ENCODE measurements at places on chromosomes 4 and X.
A peak's percentile ranks its signal among the peaks of the same experiment; 100 is the strongest.

DNA sequence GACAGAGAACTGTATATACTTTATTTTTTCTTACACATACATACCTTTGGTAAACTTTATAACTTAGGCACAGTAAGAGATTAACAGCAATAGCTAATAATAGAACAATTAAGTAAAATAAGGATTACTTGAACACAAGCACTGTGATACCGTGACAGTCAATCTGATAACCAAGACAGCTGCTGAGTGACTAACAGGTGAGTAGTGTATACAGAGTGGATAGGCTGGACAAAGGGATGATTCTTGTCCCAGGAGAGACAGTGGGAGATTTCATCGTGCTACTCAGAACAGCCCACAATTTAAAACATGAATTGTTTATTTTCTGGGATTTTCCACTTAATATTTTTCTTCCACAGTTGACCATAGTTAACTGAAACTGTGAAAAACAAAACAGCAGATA, 411.8 kb downstream of the PPP1R2C start:
- DNase-seq = no peak

GRCh38 chr4:72966652-72967051, 102.9 kb downstream of the COX18 start:
- DNase-seq = no peak

DNA sequence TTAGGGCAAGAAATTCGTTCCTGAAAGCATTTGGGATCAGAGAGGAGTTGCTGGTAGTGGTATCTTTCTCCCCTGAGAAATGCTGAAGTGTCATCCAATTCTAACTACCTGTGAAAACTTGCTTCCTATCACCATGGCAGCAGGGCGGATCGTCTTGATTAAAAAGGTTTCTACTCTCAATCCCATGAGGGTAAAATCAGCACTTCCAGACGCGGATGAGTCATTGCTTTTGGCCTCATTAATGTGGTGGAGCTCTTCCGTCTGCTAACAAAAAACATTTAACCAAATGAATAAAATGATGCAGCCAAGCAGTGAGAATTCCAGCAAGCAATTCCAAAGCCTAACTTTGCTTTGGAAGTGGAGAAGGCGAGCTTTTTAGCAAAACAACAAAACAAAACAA, 325.6 kb downstream of the CAMK2D start:
- no peak for DNase-seq

DNA sequence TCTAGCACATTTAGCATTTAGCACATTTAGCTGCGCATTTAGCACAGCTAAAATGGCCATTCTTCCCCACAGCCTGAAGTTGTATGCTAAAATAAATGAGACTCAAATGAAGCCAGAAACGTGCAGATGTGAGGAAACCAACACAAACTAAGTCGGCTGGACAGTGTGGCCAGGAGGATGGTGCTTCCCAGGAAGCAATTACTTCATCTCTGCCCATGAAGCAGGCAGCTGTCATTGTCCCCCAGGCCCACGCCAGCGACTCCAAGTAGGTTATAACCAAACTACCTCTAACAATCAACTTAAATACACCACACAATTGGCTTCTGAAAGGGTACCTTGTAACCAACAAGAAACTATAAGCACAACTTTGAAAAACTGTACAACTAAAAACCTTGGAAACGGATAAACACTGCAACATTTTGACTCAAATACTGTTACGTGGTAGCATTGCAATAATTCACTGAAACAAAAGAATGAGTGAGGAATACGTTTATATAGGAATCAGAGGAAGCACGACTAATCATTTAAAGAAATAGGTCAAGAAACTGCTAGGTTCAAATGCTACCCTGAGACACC, 39.2 kb downstream of the AFAP1 start:
- DNase-seq = no peak

- DNase-seq = peak; percentile 49
Observed at GRCh38 chrX:154458116-154458953, at the start of gene PLXNA3. Gene PLXNA3, plus strand, starts transcription at chrX:154458281. Its CDS starts 1,903 bp downstream, at chrX:154460184.

DNA sequence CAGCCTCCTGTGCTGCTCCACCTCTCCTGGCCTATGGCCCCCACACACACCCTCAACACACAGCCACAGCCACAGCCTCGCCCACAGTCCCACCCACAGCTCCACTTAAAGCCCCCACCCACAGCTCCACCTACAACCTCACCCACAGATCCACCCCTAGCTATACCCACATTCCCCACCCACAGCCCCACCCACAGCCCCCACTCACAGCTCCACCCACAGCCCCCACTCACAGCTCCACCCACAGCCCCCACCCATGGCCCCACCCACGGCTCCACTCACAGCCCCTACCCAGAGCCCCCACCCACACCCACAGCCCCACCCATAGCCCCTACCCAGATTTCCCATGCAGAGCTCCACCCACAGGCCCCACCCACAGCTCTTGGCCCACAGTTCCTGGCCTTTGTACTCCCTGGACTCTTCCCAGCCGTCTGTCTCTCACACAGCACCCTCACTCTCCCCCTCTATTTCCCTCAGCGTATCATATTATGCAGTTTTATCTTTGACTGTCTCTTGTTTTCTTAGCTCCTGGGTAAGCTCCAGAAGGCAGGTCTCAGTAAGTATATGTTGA, 322.5 kb downstream of the EVC2 start:
- no peak for DNase-seq

GRCh38 chrX:140697618-140698017, 11.9 kb upstream of the LINC00632 start:
- DNase-seq = no peak

DNA sequence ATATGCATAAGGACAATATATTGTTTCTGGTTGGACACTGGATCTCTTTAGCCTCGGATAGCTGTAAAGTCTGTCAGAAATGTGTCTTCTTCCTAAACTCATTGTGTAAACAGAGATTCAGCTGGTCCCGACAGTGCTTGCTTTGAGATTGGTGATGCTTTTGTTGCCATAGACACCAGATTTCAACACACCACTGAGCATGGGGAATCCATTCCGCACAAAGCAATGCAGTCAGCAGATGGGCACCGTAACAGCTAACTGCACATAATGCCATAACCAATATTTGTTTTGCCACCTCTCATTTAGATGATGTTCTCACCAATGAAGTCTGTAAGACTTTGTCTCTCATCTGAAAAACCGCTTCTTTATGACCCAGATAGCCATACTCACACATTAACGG, 33.3 kb upstream of the FAM47C start:
- DNase-seq = no peak

Measured in activated T-helper 9 cell treated with anti-CD3 and anti-CD28 coated beads, Interleukin-2, amount 50 U/mL, for 16 hours (primary cell).